ENCODE measurements at places on chromosomes 6 and 20.

- DNase-seq: no peak
These were observed 103.4 kb downstream of the LRRC1 start for GRCh38 chr6:53898026-53898795.

- DNase-seq: no peak
These were observed 18.3 kb downstream of the FOXC1 start for GRCh38 chr6:1627827-1628560.

DNA sequence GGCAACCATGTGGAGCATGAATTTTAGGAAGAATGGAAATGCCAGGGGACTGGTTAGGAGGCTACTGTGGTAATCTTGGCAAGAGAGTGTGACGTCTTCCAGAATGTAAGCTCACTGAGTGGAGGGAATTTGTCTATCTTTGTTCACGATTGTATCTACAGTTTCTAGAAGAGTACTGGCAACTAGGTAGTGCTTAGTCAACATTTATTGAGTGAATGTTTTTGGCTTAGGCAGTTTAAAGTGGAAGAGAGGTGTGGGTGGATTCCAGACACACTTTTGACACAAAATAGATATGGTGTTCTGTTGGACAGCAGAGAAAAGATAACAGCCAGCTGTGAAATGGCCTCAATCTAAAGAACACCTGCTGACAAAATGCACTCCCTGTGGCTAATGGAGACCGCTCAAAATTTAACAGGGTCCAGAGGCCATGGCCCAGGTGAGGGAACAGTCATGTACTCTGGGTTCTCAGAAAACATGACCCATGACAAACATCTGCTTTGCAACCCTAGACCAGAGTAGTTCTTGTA lies 139.3 kb downstream of the GPX5 start:
- no peak for DNase-seq

GRCh38 chr6:43097098-43097489 lies 21.0 kb downstream of the PTK7 start:
- DNase-seq: no peak

DNA sequence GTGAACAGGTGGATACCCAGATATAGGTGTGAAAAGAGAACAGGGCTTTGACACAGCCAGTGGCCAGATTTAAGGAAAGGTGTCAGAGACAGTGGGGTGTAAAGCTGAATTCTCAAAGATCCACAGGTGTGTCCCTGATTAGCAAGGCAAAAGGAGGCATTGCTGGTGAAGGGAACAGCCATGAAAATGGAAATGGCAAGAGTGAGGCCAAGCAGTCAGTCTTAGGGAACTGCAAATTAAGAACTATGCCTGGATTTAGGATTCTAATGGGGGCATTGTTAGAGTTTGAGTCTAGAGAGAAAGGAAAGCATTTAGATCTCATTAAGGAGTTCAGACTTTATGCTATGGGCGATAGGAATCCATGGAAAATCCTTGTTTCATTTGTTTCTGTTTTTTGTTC lies 789.2 kb downstream of the MAFB start:
- no peak for DNase-seq

DNA sequence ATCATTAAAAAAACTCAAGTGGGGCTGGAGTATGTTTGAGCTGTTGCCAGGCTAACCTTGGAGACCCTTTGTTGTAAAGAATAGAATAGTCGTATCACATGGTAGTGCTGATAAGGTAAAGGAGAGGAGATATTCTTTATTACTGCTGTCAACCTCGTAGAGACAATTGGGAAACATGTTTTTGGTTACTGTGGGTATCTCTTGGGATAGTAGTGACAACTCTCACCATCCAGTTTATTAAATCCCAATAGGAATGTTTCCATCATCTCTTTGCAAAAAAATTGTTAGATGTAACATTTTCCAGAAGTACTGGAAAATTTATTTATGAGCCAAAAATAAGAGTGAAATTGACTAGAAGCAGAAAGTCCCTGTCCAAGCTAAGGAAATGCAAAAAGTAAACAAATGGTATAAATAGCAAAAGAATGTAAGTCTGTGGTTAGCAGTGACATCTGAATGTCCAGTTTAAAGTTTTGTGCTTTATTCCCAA lies 829.3 kb upstream of the CITED2 start:
- DNase-seq: no peak

GRCh38 chr6:6769466-6769865 lies 180.9 kb downstream of the LY86 start:
- no peak for DNase-seq

DNA sequence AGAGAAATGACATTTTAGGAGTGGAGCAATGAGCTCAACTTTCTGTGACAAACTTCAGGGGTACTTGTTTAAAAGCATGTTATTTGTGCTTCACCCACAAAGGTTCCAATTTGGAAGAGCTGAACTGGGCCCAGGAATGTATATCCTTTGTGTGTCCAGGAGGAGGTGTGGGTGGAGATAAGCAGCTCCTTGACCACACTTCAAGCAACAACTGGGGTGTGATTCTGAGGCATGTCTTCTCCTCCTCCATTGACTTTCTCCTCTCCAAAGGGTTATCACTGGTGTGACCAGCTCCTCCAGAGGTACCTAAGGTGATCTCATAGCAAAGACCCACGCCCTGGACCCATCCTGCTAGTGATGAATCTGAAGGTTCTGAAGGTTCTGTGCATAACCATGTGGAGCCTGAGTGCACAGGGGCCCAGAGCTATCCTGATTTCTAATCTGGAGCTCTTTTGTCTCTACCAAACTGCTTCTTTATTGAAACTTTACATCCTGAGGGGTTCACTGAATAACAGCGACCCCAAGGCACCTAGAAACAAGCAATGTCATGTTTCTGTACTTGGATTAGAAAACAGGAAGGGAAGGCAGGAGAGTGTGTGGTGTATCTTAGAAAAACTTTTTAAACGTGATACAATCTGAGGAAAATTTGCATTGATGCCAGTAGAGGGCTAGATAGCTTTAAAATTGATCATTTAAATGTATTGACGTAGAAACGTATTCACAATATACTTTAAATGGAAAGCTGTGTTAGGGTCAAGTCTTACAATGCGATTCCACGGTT lies 60.9 kb upstream of the CD93 start:
- DNase-seq: no peak

DNA sequence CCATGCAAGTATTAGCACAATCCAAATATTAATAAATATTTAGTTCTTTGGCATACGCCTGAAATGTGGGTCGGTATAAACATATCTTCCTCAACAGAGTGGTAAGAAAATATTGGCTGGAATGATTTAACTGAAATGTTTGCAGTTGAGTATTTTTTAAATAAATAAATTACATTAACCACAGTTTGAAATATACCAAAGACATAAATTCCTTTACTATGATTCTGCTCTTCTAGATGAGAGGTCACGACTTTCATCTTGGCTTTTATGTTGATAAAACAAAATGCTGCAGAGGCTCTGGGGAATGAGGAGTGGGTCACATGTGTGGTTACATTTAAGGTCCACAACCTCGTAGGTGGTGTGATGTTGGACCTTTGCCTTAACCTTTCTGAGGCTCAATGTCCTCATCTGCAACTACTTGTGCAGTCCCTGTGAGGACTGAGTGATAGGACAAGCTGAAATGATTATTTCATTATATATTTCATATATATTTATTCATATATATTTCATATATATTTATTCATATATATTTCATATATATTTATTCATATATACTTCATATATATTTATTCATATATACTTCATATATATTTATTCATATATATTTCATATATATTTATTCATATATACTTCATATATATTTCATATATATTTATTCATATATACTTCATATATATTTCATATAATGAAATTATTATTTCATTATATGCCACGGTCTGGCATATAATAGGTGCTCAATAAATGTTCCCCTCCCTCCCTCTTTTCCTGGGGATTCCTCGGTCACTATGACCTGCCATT lies 107.4 kb downstream of the SAMD5 start:
- DNase-seq: no peak

- no peak for DNase-seq
These were observed 122.4 kb downstream of the NFATC2 start for GRCh38 chr20:51420111-51420510.

DNA sequence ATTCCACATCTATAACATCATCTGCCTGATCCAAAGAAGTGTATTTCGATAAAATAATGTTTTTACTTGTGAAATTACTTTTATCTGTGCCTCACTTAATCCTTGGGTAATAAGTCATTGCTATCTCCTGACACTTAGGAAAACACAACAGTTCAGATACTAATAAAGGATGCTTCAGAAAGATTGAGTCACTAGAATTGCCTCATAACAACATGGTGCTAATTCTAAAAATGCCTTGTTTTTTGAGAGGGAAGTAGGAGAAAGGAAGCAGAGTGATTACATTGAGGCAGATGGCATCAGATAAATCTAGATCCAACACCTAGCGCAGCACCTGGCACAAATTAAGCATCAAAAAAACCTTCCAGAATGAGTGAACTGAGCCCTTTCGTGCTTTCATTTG lies 69.0 kb downstream of the NCOA7 start:
- no peak for DNase-seq
